Activated gamma-delta T cell treated with Interleukin-2 at 50 U/mL for 16 hours (primary cell): ENCODE measurements at places on chromosomes 7 and 10.

DNA sequence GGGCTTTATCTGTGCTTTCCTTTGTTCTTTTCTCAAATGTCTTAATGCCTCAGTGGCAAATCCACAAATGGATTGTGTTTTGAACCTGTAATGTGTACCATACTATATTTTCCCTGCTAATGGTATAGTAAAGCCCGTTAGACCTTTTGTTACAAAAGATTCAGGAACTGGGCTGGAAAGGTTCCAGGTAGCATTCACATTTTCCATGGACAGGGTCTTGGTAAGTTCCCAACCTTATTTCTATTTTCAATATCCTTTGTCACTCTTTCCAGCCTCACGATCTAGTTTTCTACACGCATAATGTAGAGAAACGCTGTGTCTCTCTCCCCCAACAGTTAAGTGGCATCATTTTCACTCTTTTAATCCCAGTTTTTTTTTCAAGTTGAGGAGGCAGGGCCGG is 153.0 kb downstream of the PLCE1 start:
- no peak for DNase-seq

DNA sequence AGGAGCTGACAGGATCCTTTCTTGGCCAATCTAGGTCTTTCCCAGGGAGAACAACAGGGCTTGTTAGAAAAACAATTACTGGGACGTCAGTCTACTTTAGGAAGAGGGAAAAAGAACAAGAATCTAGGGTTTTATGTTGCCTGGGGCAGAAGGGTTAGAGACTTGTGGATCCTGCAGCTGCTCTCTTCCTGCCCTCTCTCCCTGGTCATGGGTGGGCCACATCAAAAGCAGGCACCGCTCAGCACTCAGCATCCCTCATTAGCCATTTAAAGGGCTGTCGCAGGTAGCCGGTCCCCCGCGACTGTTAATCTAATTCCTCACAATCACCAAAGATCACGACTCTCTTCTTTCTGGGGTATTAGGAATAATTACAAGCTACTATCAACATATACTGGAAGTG is 631.9 kb downstream of the CALN1 start:
- DNase-seq: no peak

GRCh38 chr7:151447312-151447711 is 7.4 kb upstream of the CRYGN start:
- no peak for DNase-seq

- DNase-seq: no peak
Observed at GRCh38 chr7:51014811-51015210, 232.1 kb upstream of the GRB10 start.

- no peak for DNase-seq
Observed at GRCh38 chr7:12583176-12583575, 12.7 kb downstream of the SCIN start.

GRCh38 chr7:73353243-73353642 is 25.3 kb downstream of the FKBP6 start:
- no peak for DNase-seq
